ENCODE measurements at places on chromosomes 16 and 17. TPM values are rescaled to one million over a fixed set of nuclear protein-coding genes. Genes with fewer than 3 reads are reported as not detected.

Gene YBX2
- total RNA-seq, result 23.6 TPM

Gene SLFN12
- 3.8 TPM for total RNA-seq

Gene OTOP3
- 1.4 TPM for total RNA-seq

Gene FLOT2
- total RNA-seq, result 91.5 TPM

Gene IKZF3
- total RNA-seq, result 4.9 TPM

Gene UMOD
- total RNA-seq, result not detected

Gene TVP23A
- total RNA-seq, result not detected

Gene TSR1
- total RNA-seq, result 11.8 TPM

Gene PIK3R6
- total RNA-seq, result 0.27 TPM

Gene DOC2A
- 7.5 TPM for total RNA-seq
